ENCODE measurements at places on chromosomes 4 and X.

DNA sequence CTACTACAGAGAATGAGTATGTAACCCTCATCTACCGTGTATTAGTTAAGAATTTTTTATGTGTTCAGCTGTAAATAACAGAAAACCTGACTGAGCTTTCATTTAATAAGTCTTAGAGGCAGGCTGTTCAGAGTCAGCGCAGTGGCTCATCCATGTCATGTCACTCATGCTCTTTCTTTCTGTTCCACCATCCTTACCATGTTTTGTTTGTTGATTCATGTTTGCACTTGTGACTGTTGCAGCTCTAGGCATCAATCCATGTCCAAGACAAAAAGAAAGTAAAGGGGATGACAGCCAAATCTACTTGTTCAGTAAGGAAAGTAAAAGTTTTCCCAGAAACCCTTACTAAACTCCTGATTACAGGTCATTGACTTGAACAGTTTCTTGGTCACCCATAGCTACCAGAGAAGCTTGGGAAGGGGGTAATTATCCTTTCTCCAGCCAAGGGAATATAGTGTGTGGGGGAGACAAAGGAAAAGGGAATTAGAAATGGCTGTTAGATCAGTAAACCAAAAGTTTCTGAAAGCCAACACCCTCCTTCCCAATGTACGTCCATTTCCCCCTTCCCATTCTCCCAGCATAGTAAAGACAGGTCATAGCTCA is 9.0 kb downstream of the ART3 start:
- no peak for DNase-seq

DNA sequence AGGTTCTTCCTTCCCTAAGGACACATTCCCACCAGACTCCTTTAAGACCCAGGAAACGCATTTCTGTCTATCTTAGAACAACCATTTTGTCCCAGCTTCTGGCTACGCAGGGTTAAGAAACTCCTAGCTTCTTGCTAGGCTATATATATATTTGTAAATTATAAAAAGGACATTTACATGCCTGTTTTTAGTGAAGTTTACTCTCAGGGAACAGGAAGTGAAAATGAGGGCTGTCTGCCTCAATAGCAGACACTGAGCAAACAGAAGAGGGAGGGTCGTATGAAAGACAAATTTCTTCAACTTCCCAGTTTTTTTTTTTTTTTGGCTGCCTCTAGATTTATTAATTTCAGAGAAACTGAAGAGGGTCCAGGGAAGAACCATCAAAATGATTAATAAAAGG is 9.3 kb upstream of the FRMPD3 start:
- no peak for DNase-seq

DNA sequence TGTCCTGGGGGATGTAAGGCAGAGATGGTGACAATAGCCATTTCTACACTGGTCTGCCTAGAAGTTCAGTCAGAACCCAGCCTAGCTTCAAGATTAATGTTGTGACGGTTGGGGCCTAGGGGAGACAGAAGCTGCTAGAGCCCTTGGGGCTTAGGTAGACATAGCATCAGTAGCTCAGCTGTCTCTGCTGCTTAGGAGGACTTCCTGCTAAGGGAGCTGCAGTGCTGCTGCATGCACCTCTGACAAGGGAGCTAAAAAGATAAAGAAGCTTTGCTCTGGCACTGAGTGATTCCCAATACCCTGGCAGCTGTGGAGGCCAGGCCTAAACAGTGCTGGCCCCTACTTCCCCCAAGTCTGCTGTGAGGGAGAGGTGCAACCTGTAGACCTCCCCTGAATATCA is 116.0 kb downstream of the CT47B1 start:
- no peak for DNase-seq

DNA sequence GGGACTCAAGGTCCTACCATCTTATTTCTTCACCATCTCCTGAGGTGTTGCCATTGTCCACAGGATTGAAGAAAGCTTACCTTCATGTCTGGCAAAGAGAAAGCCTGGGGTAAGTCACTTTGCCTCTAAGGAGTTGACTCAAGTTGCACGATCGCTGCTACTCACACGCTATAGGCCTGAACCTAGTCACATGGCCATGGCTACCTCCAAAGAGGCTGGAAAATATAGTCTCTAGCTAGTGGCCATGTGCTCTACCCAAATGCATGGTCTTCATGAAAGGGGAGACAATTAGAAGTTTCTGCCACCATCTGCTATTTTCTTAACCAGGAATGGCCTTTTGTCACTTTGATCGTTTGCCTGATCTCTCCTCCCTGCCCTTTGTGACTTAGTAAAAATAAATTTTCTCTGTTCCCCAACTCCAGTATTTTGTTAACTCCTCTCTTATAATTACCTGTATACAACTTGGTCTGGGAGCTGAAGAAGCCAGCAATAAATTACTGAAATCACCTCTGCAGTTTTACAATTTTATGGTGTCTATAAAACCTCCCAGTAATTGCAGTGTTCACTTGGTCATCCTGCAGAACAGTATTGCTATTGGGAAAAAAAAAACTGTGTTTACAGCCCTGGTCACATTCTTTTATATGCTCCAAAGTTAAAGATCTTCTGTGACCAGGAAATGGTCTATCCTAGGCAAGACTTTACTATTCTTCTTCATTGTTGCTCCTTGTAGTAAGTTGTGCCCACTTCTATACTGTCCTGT is 126.7 kb upstream of the TSPAN5 start:
- no peak for DNase-seq

DNA sequence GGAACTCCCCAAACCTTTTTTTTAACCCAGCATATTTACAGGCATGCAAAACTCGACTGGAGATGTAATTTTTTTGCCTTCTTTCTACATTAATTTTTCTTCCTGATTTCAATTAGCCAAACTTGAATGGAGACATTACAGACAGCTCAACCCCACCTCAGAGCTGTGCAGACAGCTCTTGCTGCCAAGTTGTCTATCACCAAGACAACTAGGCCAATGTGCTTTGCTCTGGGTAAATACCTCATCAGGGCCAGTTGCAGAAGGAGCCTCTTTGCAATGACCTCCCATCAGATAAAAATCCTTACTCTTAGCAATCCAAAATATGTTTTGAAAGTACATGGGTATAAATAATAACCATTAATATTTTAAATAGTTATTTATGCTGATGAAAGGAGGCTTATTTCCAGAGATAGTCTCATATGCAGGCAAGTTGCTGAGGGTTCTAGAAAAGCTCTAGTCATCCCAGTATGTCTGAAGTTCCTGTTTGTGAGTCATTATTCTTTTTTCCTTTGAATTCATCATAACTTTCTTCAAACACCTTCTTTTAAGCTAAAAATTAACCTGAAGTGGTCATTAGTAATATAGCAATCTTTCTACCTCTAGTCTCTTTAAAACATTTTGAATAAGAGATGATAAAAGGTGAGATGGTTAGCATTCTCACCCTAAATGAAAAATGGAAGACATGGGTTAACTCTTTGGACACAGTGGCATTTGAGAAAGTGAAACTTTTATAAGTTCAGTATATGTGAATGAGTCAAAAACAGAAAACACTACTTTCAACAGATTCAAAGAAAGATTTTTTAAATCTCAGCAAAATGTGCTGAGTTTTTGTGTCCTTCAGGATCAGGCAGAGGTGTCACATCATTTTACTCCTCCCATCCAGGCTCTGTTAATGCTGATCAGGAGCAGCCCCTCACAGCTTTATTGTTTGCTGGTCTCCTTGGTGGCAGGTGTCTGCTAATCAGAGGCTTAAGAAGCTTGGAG is 475.5 kb upstream of the FGF16 start:
- no peak for DNase-seq

GRCh38 chr4:187333151-187333550 is 609.5 kb upstream of the FAT1 start:
- DNase-seq: no peak

DNA sequence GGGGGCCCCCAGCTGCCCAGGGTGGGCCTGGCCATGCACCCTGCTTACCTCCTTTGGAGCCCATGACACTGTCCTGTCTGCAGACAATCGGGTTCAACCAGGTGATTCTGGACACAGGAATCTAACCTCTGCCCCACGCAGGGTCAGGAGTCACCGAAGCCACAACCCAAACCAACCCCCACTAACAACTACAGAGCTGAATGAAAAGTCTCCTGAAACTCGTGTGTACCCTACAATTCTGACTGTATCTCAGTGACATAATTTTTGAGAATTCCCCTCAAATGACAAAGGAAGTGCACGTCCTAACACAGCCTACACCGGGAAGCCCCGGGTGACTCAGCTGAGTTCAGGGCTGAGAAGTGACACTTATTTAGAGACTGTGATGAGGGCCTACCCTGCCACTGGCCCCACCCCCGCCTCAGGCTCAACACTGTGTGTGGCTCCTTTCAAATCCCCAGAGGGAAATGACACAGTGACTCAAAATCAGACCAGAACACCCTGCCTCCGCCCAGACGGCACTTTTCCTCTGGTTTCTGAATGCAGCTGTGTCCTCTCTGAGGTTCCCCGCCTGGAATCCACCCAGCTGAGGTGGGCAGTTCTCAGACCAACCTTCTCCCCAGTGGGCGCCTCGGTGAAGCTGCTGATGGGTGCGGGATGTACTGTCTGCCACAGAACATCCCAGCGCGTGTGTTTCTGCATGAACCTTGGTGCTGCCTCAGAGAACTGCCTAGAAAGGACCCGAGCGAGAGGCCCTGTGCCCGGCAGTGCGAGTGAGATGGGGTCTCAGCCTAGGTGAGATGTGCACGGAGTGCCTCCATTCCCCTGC is 9.9 kb downstream of the TNIP2 start:
- DNase-seq: no peak

GRCh38 chr4:7792616-7793015 is 147.0 kb downstream of the AFAP1 start:
- DNase-seq: no peak

DNA sequence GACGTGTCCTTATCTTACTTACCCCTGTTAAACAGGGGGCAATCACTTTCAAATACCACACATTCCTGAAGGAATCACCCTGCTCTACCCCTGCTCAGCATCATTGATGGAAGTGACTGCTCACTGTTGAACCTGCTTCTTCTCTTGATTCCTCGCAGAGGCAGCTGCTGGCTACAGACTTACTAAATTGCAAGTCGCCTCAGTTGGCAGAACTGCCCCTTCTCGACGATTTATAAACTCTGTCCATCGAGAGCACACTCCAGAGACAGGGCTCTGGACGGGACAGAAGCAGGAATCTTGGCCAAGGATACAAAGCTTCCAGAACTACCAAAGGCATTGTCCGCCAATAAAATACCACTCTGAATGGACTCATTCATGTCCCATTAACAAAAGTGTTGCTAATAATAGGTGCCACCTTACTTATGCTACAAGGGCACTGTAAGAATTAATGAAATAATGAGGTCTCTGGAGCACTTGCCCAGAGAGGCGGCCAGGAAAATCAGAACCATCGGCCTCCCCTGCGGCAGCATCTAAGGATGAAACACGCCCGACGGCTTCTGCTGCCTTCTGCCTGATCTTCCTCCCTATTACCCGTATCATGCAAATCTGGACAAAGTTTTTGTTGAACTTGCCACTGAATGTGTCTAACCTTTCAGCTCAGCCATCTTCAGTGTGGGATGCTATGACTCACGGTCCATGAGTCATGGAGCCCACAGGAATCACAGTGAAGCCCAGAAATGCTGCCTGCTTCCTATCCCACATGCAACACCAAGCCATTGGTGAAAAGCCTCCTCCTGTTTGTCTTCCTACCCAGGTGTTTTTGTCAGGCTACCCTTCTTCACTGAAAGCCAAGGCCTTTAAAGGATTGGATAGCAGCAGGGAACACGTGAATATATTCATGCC is 164.9 kb downstream of the MAML3 start:
- DNase-seq: no peak

DNA sequence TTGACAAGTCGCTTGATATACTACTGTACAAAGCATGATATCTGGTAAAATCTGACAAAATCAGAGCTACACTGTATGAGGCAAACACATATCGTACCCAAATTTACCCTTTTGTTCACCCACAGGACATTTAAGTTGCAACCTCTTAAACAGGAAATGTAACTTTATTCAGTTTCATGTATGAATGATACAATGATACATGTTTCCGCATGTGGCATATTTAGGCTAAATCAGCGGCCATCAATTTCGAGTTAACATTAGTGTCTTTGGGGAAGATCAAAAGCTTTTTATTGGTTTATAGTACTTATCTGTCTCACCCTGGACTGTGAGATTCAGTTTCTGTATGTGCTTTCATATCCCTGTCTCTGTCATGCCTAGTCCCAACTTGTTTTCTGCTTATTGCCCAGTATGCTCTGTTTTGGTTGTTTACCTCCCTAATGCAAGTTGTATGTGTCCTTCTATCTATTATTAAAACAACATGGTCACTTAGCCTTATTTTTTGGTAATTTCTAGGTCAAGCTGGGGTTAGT is 97.3 kb upstream of the HPRT1 start:
- no peak for DNase-seq

- no peak for DNase-seq
Observed at GRCh38 chrX:16524316-16524715, 125.6 kb upstream of the S100G start.

DNA sequence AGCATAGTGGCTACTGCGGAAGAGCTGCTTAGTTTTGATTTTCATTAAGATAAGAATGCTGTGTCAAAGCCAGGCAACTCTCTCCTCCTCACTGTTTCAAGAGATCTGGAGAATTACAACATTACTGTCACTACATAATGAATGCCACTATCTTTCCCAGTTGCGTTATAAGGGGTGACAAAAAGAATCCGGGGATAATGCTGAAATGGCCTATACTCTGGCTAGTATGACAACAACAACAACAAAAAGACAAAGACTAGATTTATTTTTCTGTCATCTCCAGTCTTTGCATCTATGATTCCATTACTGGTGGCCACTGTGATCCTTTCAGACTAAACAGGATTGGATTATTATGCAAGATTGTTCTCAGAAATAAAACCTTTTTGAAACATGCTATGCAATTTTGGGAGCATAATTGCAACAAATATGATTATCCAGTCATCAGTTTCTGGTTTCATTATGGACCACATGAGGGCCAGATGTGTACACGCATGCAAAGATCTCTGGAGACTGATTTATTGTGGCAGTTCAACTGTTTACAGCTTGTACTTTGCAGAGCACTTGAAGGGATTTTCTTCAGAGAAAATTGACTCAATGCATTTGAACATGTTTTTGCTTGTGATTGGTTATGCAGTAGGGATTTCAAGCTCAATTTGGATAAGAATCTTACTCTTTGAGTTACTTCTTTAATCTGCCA is 31.1 kb upstream of the SPANXB1 start:
- no peak for DNase-seq

GRCh38 chr4:177292171-177292570 is 17.5 kb upstream of the NEIL3 start:
- no peak for DNase-seq
